Calu3 (cell line): ENCODE measurements at places on chromosomes 4 and X.

GRCh38 chrX:132908891-132909290 is 49.5 kb downstream of the HS6ST2 start:
- DNase-seq: no peak

GRCh38 chr4:168877511-168878491 is 132.3 kb downstream of the CBR4 start:
- peak; percentile 36 for DNase-seq

DNA sequence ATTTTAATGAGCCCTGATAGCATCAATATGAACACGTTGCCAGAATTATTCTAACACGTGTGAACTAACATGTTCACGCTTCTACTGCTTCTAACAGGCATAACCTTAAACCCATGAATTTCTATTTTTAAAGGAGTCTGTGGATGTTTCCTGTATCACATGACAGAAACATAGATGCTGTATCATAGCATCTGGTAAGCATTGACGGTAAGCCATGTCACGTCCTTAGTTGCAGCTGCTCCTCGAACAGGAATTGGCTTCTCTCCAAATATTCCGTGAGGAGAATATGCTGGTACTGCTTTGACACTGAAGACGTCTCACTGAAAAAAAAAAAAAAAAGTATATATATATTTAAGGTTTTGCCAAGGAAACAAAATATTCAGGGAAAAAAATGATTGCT is 105.1 kb upstream of the MXRA5 start:
- no peak for DNase-seq

DNA sequence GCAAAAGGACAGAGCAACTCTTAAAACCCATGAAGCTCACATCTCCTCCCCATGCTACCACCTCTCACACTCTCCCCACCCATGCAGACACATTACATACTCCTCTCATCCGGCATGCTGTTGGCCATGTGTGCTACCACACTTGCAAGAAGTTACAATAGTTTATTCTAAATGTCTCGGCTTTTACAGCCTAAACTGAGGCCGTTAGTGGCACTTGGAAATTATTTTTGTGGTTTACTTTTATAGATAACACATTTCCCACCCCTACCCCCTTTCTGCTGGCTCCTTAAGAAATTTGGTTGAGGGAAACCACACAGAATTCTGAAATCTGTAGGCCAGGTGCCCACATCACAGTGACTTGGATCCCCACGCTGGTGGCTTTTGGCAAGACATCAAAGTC is 141.1 kb upstream of the HHIP start:
- DNase-seq: no peak

DNA sequence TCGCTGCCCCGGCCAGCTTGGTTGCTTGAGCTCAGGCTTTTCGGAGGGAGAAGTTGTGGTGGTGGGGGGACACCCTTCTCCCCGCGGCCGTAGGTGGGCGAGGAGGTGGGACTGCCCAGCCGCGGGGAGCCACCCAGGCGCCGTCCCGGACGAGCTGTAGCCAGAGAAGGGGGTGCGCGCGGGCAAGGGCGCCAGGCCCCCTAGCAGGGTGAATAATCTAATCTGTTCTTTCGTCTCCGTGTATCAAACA is 3.1 kb downstream of the MID1IP1 start:
- no peak for DNase-seq

- peak; percentile 91 for DNase-seq
Observed at GRCh38 chrX:47523297-47523696, 37.7 kb upstream of the ARAF start.

- DNase-seq: no peak
Observed at GRCh38 chrX:148372925-148373324, 127.5 kb upstream of the AFF2 start.

DNA sequence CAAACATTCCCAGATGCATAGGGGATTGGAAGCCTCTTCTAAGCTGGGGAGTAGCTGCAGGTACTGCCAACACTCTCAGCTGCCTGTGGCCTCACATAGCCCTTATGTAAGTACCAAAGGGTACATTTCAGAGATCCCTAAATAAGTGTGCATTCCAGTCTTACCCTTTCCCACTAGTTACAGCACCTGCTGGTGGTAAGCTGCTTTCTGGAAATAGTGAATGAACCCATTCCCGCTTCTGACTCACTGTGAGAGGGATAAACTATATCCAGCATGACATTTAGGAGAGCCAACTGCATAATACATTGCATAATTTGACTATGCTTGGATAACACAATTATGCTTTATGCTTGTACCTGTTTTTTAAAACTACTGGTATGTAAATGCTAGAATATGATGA is 149.0 kb downstream of the FAM13A start:
- no peak for DNase-seq

DNA sequence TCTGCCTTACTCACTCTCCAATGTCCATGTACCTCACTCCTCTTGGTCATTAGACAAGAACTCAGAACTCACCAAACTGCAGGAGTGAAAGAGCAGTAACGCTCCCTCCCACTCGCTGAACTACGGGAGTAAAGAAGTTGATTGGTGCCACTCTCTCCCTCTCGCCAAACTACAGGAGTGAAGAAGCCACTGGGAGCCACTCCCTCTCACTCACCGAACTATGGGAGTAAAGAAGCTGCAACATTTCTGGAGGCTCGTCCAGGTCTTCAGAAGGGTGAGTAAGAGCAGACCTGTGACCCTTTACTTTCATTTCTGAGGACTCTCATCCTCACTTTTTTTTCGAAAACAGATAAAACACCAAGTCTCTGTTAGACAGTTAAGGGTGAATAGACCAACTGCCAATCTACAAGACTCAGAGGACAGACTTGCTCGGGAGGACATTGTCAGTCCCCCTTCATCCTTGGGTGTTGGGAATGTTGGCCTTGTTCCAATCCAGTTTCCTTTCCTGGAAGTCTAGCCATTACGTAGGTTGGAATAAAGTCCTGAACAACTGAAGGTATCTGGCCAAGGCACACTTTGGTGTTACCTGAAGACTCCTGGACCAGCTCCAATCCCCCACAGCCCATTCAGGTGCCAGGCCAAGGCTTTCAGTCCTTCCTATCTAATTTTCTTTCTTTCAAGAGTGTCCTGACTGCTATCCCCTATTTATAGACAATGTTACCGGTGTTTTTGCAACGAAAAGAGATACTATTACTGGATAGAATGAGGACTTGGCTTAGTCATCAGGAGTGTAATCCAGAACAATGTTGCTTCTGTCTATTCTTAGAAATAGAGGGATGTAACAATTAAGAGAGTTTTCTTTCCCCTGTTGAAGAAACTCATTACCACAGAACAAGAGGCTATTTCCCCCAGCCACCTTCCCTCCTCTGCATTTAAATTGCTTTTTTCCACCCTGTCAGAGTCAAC is 11.0 kb upstream of the COL25A1 start:
- no peak for DNase-seq

- no peak for DNase-seq
Observed at GRCh38 chr4:94700298-94700697, 57.5 kb upstream of the BMPR1B start.

GRCh38 chr4:139802931-139803330 is 137.3 kb downstream of the MGST2 start:
- no peak for DNase-seq

DNA sequence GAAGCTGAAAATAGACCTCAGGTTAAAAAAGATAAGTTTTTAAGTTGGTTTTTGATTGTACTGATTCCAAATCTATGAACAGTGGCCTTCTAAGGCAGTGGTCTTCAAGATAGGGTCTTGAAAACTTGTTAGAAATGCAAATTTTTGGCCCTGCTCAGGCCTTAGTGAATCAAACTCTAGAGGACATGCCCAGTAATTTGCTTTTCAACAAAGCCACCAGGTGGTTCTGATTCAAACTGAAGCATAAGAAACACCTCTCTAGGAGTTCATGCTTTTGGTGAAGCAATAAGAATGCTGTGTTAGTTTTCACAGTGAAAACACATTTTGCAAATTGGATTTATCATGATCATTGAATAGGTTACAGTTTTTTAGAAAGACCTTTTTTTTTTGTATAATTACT is 1849.4 kb upstream of the AGA start:
- DNase-seq: no peak

DNA sequence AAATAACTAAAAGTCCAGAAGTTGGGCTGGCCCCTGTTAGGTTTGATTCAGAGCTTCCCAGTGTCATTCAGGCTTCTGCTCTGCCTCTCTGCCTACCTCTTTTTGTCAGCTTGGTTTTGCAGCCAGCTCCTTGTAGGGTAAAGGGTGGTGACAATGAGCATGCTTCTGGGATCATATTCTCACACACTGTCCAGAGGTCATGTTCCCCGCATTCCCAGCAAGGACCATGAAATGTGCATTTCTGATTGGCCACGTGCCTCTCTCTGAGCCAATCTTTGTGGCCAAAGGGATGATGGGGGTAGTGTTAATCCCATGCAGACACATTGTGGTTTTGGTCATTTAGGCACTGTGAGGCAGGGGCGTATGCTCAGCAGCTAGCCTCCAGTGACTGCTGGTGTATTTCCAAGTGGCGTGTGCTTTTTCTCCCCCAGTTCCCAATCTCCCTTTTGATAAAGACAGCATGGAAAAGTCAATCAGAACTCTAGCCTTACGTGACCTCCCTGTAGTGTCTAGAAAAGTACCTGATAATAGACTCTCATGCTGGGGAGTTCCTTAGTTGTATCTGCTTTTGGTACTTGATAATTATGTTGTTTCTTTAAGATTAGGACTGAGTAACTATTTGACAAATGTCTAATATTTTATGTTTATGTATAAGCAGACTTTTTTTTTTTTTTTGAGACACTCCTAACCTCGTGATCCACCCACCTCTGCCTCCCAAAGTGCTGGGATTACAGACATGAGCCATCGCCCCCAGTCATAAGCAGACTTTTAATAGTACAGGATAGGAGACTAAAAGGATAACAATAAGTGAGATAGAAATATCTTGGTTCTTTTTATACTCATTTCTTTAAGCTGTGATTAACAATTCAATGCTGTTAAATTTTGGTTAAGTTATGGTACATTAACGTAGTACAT is 57.8 kb downstream of the KIAA0232 start:
- no peak for DNase-seq

- no peak for DNase-seq
Observed at GRCh38 chrX:13607331-13607995, 38.1 kb downstream of the EGFL6 start.

GRCh38 chrX:150958177-150958576 is 25.0 kb upstream of the HMGB3 start:
- no peak for DNase-seq

GRCh38 chr4:37754410-37755185 is 68.4 kb upstream of the RELL1 start:
- DNase-seq: no peak

GRCh38 chr4:85741381-85741780 is 266.4 kb downstream of the ARHGAP24 start:
- no peak for DNase-seq

- DNase-seq: no peak
Observed at GRCh38 chr4:139857021-139857420, 191.4 kb downstream of the MGST2 start.

- DNase-seq: no peak
Observed at GRCh38 chr4:153093802-153094201, 110.4 kb upstream of the TRIM2 start.

- DNase-seq: no peak
Observed at GRCh38 chr4:174314770-174315169, 31.1 kb downstream of the CEP44 start.

DNA sequence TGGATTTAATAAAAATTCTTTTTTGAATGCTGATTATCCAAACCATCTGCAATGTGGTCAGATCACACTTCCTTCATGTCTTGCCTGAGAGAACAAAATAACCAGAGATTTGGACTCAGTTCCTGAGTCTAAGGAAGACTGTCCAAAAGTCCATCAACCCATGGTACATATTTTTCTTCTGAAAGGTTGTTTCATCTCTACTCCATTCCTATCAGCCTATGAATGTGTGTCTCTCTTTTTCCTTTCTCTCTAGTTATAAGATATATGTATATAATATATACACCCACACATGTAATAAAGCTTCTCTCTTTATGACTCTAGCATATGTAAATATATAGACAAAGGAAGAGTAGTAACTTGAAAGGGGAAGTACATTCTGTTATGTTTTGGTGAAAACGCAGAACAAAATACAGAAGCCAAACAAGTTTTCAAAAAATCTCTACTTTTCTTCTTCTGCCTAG is 226.9 kb downstream of the ARHGAP24 start:
- DNase-seq: no peak

DNA sequence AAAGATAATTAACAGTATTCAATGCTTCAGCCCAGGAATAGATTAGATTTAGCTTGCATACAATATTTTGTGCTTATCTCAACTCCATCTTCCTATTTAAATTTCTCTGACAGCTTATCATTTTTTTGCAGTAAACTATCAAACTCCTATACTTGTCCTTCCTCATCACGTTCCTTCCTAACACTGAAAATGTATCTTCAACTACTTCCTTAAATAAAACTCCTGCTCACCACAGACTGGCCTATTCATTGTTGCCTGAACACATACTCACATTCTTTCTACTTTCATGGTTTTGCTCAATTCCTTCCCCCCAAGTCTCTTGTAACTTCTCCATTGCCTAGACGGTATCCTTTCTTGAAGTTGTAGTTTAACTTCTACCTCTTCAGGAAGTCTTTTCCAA is 28.5 kb upstream of the PTPN13 start:
- DNase-seq: no peak

- no peak for DNase-seq
Observed at GRCh38 chrX:74344280-74344622, 40.3 kb downstream of the ZCCHC13 start.
